ENCODE measurements at places on chromosomes 11 and 22.

DNA sequence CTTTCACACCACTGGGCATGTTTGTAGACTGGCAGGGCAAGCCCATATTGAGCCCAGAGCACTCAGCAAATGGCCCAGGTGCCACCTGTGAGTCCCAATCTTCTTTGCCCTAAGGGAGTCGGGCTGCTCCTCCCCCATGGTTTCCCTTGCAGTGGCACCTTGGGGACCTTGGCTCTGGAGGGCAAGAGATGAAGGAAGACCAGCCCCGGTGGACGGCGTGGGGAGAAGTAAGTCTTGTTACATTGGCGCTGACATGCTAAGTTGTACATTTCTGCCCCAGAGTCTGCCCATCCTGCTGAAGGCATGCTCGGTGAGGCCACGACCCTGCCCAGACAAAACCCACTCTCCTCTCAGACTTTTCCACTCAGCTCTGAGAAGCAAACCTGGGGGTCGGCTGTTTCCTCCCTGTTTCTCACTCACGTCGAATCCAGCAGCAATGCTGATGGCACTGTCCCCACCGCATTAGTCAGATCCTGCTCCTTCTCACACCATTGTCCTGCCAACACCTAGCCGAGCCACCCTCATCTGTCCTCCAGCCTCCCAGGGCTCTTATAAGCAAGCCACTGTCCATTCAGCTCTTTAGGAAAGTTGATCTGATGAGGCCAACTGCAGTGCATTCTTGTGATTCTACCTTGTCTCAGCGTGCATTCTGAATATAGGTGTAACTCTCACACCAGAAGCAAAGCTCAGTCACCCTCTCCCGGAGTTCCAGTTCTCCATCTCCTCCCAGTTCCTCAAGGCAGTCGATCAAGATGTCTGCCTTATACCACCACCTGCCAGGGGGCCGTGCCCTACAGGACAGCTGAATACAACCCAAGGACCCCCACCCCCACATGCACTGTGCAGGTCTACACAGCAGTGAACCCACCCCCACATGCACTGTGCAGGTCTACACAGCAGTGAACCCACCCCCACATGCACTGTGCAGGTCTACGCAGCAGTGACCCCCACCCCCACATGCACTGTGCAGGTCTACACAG, 827.1 kb downstream of the TBC1D22A start:
- DNase-seq: no peak

GRCh38 chr22:46791201-46791731, 28.8 kb downstream of the TBC1D22A start:
- peak; percentile 20 for DNase-seq

DNA sequence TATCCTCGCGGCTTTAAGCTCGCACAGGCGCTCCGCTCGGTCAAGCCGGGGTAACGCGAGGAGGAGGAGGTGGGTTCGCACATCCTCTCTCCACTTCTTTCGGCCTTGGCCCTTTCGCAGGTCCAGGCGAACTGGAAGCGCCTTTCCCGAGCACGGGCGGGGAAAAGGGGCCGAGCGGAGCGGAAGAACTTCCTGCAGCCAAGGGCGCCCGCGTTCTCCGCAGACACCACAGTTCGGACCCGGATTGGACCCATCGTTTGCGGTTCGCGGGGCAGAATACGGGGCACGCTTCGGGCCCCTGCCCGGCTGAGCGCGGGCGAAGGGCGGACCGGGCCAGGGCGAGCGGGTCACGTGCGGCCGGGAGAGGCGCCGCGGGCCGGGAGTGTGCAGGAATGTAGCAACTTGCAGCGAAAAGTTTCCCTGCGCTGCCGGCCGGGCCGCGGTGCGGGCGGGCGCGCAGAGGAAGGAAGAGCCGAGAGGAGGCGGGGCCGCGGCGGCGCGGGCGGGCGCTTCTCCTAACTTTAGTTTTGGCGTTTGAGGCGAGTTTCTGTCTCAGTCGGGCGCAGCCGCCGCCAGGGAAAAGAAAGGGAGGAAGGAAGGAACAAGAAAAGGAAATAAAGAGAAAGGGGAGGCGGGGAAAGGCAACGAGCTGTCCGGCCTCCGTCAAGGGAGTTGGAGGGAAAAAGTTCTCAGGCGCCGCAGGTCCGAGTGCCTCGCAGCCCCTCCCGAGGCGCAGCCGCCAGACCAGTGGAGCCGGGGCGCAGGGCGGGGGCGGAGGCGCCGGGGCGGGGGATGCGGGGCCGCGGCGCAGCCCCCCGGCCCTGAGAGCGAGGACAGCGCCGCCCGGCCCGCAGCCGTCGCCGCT, at the start of gene YAP1:
Gene YAP1 (plus strand): TSS at position 552 of the 865 bp plus-strand sequence. CDS start 402 bp downstream, outside the sequence.
- DNase-seq: peak; percentile 7

DNA sequence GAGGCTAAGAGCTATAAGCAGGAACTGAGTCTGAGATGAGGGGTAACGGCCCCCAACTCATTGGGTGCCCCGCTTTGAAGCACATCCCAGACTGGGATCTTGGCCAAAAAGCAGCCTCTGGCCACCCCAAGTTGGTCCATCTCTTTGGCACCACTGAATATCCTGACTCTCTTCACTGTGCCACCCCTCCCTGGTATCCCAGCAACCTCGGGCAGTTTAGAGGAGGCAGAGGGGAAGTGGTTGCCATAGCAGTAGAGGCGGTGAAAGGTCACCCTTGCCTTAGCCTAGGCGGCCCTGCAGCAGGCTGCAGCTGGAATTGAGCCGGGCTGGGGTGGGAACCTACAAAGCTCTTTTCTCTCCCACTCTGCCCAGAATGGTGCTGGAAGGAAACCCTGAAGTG, 1.1 kb downstream of the PELI3 start:
- DNase-seq: no peak

- no peak for DNase-seq
These were observed 7.2 kb downstream of the DAGLA start for GRCh38 chr11:61687420-61687819.

GRCh38 chr11:121356357-121356756, 63.8 kb downstream of the SC5D start:
- peak; percentile 3 for DNase-seq

DNA sequence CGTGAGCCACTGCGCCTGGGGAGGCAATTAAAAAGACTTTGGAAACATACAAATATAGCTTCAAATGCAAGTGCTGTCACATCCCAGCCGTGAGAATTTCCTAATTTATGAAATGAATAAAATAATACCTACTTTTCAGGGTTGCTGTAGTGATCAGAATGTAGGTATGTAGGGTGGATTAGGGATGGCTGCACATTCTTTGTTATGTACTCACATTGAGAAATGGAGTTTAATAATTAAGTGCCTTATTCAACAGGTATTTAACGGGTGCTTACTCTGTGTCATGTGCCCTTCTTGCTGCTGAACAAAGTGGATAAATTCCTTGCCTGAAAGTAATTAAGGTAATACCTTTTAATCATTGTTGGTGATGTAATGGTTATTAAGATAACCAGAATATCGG, 37.0 kb downstream of the MMP7 start:
- no peak for DNase-seq

- no peak for DNase-seq
These were observed 14.0 kb downstream of the PANX1 start for GRCh38 chr11:94142308-94143281.

- DNase-seq: no peak
These were observed 21.9 kb upstream of the QSER1 start for GRCh38 chr11:32870676-32871075.

DNA sequence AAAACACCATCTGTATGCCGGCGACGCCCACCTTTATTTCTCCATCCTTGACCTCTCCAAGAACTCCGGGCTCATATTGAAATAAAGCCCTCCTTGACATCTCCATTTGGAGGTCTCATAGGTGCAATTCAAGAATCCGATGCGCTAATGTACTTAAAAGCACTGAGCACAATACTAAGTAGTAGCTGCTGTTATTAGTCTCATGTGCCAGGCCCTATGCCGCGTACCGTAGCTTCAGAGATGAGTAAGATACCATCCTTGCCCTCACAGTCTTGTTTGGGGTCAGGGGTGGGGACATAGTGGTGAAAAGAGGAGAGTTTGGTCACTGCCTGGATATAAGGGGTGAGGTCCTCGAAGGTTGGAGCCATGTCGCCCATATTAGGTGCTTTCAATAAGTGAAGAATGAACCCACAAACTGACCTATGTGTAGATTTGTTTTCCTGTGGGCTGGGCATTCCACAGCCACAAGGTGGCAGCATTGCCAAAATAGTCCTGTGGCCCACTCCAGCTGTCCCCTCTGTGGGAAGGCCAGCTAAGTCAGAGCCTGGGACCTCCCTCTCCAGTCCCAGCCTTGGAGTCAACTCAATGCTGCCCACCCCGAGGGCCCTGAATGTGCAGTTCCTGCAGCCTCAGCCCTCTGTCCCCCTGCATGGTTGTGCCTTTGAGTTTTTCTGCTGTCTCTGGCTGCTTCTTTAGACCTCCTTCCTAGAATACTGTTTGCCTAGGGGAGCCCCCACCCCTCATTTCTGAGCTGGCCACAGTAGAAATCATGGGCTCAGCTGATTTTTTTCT, 6.5 kb downstream of the DCPS start:
- peak; percentile 72 for DNase-seq

DNA sequence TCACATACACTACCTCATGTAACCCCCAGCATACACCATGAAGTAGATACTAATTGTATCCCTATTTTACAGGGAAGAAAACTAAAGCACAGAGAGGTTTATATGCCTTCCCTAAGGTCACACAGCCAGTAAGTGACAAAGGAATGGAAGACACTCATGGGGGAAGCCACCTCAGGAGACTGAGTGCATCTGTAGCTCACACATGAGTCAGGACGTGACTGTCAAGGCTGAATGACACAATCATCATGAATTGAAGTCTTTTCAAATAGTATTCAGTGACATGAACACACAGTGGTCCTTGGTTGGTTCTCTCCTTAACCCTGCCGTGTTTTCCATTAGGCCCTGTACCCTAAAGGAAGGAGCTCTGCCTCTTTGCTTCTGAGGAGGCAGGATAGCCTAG, 463.0 kb downstream of the NTM start:
- no peak for DNase-seq

- DNase-seq: no peak
These were observed 221.3 kb downstream of the FAM76B start for GRCh38 chr11:95568281-95568680.

GRCh38 chr22:18971321-18971751, 35.2 kb upstream of the PRODH start:
- DNase-seq: no peak

DNA sequence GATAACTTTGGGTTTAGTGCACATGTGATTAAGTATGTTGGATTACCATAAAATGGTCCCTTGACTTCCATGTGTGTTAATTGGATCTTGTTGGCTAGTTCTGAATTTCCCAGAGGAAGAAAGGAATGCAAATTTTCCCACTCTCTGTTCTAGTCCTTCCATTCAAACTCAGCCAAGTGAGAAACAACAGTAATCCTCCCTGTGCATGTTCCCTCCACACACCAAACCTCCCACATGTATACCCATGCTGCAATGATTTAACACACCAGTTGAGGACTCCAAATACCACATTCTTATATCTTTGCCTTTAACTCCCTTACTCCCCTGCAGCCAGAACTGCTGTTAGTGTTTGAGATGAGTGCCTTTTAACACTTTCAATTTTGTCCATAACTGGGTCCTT, 1158.9 kb downstream of the DLG2 start:
- no peak for DNase-seq

DNA sequence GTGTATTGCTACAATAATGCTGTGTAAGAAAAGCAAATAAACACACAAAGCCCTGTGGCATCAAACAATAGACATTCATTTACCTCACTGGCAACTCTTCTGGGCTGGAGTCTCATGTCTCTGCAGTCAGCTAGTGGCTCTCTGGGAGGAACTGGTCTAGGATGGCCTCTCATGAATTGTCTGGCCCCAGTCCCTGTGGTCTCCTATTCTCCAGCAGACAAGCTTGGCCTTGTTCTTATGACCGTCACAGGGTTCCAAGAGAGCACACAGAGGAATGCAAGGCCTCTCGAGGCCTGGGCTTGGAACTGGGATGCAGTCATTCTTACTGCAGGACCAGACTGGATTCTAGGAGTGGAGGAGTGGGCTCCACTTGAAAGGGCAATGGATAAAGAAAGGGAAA, 141.2 kb upstream of the NTM start:
- no peak for DNase-seq

- DNase-seq: no peak
These were observed 295.6 kb downstream of the DDX10 start for GRCh38 chr11:108960501-108960900.

GRCh38 chr11:23542189-23542588, 681.9 kb upstream of the CCDC179 start:
- no peak for DNase-seq

- no peak for DNase-seq
These were observed 169.7 kb downstream of the CEP164 start for GRCh38 chr11:117497206-117497951.

DNA sequence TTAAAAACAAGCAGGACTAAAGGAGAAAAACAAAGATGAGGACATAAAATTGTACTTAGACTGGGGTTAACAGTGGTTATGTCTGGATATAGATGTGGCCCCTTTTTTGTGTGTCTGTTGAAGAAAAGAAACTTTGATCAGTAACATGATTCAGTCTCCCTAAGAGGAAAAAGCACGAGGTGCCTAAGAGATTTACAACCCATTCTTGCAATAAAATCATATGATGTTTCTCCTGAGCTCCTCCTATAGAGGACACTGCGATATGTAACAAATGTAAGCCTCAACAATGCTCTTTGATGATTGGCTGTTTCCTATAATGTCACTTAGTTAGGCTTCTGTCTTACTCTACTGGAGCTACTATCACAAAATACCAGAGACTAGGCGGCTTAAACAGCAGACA, 77.9 kb downstream of the FBXO7 start:
- DNase-seq: no peak

DNA sequence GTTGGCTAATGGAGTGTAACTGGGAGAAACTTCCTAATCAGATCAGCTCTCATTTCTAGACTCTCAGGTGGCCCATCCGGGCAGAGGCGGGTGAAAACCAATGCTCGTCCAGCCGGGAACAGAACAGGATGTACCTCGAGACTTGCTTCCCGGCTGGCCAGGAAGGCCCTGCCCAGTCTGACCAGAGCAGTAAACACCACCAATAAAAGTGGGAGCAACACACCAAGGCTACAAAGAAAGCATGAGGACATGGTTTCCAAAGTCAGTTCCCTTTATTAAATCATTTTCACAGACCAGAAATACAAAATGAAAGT, 940 bp upstream of the TNKS1BP1 start:
- DNase-seq: no peak

GRCh38 chr11:106424111-106424510, 346.6 kb downstream of the AASDHPPT start:
- DNase-seq: no peak

DNA sequence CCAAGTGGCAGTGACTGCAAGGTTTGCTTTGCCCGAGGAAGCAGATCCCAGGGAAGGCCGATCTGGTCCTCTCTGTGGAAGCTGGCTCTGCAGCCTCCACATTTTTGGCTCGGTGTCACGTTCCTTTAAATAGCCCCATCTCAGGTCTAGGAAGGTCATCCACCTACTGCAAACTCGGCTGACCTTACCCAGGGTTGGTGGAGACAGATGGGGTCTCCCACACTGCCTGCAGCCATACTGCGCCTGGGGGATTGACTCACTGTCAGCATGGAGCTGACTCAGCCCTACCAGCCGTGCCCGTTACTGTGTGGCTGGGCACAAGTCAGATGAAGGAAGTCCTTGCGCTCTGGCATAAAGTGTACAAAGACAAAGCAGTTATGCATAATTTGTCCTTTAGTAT, 16.9 kb downstream of the CDPF1 start:
- DNase-seq: no peak
